ENCODE measurements at places on chromosomes 13 and 19.

GRCh38 chr13:48578516-48579164 is 45.8 kb upstream of the RCBTB2 start:
- peak; percentile 48 for DNase-seq

- DNase-seq: no peak
Observed at GRCh38 chr13:60756306-60756705, 359.3 kb downstream of the TDRD3 start.

- no peak for DNase-seq
Observed at GRCh38 chr19:35784503-35785338, 9.4 kb downstream of the ARHGAP33 start.

DNA sequence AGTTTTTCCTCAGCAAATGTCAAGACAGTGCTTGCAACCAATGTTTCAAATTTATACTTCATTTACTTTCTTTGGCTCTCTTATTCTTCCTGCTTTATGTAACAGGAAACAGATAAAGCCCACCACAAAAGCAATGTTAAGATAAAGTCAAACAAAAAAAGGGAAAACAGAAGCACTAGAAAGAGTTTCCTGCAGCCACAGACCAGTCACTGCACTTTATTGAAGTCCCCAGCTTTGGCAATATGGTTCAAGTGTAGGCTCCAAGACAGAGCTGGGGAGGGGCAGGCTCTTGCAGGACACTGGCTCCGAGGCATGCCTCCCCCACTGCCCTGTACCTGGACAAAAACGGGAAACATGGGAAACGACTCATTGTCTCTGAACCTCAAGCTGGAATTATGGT is 15.3 kb upstream of the CDC16 start:
- DNase-seq: no peak

DNA sequence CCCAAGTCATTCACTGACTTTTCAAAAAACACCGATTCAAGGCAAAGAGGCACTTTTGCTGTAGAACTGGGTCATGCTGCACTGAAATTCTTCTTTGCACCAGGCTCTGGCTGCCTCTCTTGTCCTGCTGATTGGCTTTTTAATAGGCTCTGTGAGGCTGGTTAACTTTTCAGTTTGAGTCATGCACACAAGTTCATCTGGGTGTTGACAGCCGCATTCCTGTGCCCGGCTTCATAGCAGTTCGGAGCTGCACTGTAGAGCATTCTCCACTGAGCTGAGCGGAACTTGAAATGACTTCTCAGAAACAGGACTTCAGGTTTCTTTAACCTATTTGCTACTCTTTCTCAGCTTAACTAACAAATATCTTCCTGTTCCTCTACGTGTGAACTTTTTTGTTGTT is 978.3 kb downstream of the UQCRFS1 start:
- no peak for DNase-seq

- DNase-seq: no peak
Observed at GRCh38 chr13:106795847-106796246, 227.9 kb upstream of the ARGLU1 start.

DNA sequence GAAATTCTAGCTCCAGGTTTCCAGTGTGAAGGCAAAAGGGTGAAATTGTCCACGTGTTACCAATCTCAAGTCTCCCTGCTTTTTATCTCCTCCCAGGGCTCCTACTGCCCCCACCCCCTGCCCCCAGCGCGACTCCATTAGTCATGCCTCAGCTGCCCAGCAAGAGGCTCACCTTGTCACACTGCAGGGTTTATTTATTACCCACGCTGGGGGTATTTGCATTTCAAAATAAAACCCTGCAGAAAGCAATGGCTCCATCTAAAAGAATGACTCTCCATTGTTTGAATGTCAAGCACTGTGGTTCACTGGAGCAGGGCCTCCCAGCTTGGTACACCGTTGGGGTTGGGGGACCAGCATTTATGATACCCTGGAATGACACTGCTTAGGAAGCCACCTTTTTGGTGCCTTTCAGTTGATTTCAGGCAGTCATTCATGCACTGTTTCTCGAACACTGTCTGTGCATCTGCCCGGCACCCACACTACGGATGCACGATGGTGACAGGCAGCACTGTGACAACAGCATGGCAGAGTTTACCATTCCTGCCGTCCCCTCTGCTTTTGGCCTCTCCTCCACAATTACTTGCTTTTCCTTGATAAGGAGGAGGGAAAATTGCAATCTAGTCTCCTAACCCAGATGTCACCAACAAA is 9.9 kb upstream of the POP4 start:
- DNase-seq: no peak

DNA sequence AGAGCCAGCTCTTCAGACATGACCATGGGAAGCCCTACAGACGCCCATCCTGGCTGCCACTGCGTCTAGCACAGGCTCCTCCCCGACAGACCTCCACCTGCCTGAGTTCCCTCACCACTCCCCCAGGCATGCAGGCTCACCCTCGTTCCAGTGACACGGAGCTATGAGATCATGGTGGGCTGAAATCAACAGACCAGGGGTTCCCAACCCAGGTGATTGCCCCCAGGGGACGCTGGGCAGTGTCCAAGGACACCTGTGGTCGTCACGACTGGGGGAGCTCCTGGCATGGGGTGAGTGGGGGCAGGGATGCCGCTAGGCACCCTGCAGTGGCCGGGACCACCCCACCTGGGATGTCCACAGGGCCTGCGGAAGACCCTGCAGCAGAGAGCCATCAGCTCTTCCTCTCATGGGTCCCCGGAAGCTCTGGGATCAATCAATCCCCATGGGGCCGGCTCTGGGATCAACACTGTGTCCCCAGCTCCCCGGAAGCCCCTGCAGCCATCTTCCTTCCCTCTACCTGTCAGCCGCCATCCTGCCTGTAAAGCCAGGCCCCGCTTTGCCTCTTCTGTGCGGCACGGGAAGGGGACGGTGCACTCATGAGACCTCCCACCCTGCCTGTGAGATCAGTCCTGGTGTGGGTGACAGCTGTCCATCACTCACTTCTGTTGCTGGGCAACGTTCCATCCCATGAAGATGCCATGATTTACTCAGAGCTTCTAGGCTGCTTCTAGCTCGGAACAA is 12.8 kb upstream of the MADCAM1 start:
- DNase-seq: no peak

GRCh38 chr13:39111145-39111544 is 72.9 kb downstream of the NHLRC3 start:
- DNase-seq: no peak
